CD4-positive, alpha-beta T cell treated with Interleukin-4 for 1 hour (primary cell): ENCODE measurements at places on chromosomes 4 and X.

GRCh38 chrX:10514891-10515290, 105.5 kb downstream of the MID1 start:
- DNase-seq: no peak

DNA sequence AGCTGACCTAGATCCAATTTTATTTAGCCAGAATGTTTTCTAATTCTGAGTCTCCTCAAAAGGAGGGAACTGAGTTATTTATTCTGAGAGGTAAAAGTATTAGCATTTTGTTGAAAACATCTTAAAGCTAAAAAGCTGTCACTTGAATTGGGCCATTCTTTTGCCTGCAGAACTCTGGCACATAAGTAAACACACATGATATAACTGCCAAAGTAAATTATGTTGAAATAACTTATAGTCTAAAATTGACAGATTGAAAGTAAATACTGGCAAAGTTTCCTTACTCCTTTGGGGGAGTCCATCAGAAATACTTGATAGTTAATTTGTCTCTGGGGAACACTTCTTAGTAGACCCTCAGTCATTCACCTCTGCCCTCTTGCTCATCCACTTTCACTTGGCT, 38.3 kb upstream of the SLC25A4 start:
- no peak for DNase-seq

- DNase-seq: no peak
Measured at GRCh38 chr4:142156256-142156655, 519.9 kb downstream of the IL15 start.

DNA sequence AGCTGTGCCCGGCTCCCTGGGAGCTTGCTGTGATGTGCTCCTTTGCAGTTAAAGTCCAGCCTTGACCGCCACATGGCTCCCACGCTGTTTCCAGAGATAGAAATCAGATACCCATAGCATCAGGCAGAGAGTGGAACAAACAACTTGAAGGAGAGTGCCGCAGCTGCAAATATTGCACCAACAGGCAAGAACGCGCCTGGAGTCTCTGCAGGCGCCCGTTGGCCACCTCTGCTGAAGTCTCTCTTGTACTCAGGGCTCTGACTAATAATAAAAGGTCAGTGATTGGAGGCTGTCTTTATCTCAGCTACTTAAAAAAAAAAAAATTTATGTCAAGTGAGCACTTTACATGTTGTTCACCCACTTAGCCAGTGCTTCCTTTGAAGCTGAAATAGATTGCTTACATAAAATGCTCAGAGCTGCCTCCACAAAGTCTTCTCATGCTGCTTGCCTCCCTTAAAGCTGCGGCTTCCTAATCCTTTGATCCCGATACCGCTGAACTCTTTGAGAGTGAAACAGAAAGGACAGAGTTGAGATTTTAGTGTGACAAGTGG, 30.9 kb upstream of the TENM3 start:
- DNase-seq: no peak

- DNase-seq: no peak
Measured at GRCh38 chr4:180203349-180203748, 2039.9 kb upstream of the TENM3 start.
